ENCODE measurements at places on chromosomes 2 and 18. TPM values are rescaled to one million over a fixed set of nuclear protein-coding genes. Genes with fewer than 3 reads are reported as not detected.

Gene ARHGAP28
- total RNA-seq: 15.7 TPM

DNA sequence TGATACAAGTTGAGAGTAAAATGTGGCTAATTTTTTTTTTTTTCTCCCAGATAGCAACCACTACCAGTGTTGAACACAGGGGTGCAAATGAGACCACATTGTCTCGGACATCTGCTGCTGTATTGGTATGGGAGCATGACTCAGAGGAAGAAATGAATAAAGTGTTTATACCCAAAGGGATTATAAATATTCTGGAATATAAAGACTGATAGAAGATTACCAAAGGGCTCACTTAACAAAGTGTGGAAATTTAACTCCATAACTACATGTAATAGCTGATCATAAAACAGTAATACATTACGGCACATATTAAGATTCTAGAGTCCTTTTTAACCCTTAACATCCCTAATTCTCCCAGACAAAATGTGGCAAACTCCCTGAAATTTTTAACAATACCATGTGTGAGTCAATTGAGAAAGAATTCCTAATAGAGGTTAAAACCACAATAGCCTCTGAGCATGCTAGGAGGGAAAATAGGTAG, 1023.0 kb upstream of the ACVR2A start:
- no peak for DNase-seq

- DNase-seq: no peak
Measured at GRCh38 chr2:114237331-114237730, 205.1 kb upstream of the DPP10 start.

DNA sequence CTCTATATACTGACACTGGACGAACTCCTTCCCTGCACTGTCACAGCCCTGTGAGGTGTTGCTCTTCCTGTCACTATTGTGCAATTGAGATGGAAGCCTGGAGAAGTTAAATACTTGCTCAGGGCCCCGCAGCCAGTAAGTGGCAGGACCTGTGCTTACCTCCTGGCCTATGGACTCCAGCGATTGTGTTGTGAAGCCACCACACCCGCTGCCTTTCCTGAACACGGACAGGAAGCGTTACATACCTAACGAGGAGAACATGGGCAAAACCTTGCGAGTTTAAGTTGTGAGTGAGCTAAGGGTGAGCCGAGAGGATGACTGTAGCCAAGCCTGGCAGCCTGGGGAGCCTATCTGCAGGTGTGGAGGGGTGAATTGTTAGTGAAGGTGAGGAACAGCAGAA, 26.1 kb downstream of the RAB31 start:
- DNase-seq: no peak

DNA sequence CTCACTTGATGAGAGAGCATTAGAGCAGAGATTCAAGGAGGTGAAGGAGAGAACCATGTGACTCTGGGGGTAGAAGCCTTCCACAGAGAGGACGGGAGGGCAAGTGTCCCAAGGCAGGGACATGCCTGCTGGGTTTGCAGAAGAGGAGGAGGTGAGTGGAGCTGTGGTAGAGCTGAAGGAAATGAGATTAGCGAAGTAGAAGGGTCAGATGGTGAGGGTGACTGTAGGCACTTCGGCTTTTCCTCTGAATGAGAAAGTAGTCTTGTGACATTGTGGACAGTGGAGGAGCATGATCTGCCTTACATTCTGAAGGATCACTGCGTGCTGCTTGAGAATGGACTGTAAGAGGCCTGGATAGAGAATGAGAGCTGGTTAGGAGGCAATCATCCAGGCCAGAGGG, 126.0 kb downstream of the NXPH2 start:
- no peak for DNase-seq

- no peak for DNase-seq
Measured at GRCh38 chr2:187408926-187409325, 39.1 kb downstream of the CALCRL start.

DNA sequence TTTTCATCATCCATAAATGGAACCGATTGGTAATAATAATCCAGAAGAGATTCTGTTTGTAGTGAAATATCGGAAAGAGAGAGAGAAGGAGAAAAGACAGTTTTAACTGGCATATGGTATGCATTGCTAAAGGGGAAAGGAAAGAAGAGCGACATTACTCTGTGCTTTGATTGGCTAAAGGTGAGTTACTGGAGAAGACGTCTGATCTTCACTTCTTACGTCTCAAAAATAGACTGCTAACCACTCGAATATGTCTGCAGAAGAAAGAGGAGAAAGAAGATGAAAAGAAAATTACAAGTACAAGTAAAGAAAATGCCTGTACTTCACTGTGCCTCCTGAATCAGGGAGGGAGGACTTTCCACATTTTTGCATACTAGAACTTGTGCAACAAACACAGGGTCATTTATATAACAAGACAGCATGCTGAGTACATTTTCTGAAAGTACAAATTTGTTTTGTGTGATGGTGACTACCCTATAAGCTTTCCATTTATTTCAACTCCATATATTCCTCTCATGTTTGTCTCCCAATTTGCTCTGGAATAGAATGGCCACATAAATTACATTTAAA, 787.2 kb downstream of the RNF144A start:
- DNase-seq: no peak

- no peak for DNase-seq
Measured at GRCh38 chr2:236823041-236823629, 253.5 kb downstream of the ACKR3 start.

DNA sequence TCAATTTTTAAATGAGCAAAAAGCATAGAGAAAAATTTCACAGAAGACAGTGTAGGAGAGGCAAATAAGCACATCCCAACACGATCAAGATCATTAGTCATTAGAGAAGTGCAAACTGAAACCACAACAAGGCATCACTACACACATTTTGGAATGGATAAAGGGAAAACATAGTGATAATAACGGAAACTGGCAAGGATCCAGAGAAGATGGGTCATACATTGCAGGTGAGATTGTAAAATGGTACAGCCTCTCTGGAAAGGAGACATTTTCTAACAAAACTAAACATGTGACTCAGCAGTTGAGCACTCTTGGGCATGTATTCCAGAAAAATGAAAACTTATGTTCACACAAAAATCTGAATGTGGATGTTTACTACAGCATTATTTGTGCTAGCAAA, 98.3 kb upstream of the TMEM17 start:
- DNase-seq: no peak

- no peak for DNase-seq
Measured at GRCh38 chr2:123648016-123648415, 377.1 kb upstream of the CNTNAP5 start.

DNA sequence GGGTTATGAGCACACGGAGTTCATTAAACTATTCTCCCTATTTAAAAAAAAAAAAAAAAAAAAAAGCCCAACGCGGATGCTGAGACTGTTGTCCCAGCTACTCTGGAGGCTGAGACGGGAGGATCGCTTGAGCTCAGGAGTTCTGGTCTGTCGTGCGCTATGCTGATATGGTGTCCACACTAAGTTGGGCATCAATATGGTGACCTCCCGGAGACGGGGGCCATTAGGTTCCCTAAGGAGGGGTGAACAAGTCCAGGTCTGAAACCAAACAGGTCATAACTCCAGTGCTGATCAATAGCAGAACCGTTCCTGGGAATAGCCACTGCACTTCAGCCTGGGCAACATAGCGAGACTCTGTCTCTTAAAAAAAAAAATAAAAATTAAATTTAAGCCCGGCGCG, 12.9 kb upstream of the ANKRD53 start:
- DNase-seq: no peak

- DNase-seq: peak; percentile 76
Measured at GRCh38 chr2:174682007-174682577, 82.2 kb downstream of the CHRNA1 start.

- DNase-seq: no peak
Measured at GRCh38 chr2:133941666-133942065, 312.2 kb upstream of the MGAT5 start.

- DNase-seq: no peak
Measured at GRCh38 chr2:220969348-220969747, 602.8 kb downstream of the EPHA4 start.

Gene TSN
- 48.2 TPM for total RNA-seq

Gene EVA1A
- 41.9 TPM for total RNA-seq

- DNase-seq: no peak
Measured at GRCh38 chr2:26526105-26526504, 48.2 kb upstream of the OTOF start.

- DNase-seq: no peak
Measured at GRCh38 chr2:134505446-134505845, 213.4 kb downstream of the TMEM163 start.

GRCh38 chr2:121039679-121040078, 245.3 kb downstream of the TFCP2L1 start:
- no peak for DNase-seq

DNA sequence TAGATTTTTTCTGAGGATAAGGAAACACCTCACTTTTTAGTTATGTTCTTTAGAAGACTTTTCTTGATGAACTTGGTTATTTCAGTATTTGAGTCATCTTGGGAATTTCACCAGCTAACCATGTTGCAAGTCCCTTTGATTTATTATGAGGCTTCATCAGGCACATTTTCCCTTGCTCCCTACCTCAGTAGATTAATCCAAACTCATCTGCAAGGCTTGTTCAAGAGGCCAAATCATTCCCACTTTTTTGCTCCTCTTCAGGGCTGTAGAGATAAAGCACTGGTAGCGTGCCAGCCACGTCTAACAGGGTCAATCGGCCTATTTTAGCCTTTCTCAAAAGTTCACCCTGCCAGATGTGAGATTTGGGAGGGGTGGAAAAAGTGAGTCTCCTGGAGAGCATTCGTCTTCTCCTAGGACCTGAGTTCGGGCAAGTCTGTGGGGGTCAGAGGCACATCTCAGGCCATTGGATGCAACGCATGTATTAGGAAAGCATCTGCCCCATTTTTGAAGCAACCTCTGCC, 120.3 kb downstream of the RDH14 start:
- no peak for DNase-seq

GRCh38 chr18:55268628-55269275, 309.5 kb upstream of the CCDC68 start:
- DNase-seq: no peak

GRCh38 chr18:34153711-34154110, 71.0 kb downstream of the NOL4 start:
- DNase-seq: no peak

GRCh38 chr2:97742381-97742847, 29.0 kb downstream of the ZAP70 start:
- no peak for DNase-seq

DNA sequence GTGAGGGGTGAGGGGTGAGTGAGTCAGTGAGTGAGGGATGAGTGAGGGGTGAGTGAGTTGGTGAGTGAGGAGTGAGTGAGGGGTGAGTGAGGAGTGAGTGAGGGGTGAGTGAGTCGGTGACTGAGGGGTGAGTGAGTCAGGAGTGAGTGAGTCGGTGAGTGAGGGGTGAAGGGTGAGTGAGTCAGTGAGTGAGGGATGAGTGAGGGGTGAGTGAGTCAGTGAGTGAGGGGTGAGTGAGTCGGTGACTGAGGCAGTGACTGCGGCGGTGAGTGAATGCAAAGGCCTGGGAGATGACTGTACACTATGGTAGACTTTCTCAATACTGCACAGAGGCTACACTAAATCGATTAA, 16.6 kb downstream of the THAP4 start:
- no peak for DNase-seq

GRCh38 chr2:120245520-120246332, 6.9 kb upstream of the RALB start:
- DNase-seq: no peak

Gene KYNU
- 34.5 TPM for total RNA-seq

Gene CAPN13
- 19.2 TPM for total RNA-seq

Gene HAAO
- total RNA-seq: 6.4 TPM

DNA sequence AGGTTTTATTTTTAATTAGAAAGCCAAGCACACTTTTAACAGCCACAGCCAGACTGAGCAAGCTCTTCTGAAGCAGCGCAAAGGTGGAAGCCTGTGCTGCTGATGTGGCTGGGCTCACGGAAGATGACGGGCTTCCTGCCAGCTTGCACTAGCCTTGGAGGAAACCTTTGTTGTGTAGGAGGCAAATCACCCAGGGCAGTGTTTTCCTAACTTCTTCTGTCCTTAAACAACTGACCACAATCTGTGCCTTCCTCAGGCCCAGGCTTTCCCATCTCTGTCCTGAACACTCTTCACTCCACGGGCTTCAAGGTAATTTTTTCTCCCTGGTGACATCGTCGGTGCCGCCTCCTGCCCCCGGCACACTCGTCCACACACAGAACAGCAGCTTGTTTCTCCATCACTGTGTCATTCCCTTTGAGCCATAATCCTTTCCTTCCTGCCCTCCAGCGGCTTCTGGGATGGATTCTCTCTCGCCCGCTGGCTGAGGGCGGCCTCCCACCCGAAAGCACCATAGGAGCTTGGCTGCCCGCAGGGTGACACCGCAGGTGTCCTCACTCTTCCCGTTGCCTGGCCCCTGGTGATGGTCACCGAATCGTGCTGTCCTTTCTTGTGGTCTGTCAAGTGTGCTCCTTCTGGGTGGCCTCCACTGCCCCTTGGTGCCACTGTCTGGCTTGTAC, 31.1 kb upstream of the INHBB start:
- peak; percentile 57 for DNase-seq

Gene CFC1
- 0.38 TPM for total RNA-seq

DNA sequence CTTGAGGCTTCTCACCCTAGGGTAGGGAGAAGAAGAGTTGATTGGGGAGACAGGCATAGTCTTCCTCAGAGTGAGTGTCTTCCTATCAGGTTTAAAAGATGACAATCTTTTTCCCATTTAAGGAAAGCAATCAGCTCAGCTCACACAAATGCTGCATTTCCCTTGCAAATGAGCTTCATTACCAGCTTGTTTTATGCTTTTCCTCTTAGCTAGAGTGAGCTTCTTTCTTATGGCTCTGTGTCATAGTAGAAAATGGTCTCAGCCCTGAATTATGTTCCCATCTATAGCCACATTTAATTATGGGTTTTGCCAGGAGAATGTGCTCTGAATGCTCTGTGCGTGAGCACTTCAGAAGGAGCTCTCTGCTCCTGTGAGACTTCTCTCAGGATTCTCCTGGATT, 112.8 kb upstream of the NCK2 start:
- DNase-seq: no peak

GRCh38 chr2:238141541-238142318, 3.3 kb downstream of the KLHL30 start:
- DNase-seq: peak; percentile 83

DNA sequence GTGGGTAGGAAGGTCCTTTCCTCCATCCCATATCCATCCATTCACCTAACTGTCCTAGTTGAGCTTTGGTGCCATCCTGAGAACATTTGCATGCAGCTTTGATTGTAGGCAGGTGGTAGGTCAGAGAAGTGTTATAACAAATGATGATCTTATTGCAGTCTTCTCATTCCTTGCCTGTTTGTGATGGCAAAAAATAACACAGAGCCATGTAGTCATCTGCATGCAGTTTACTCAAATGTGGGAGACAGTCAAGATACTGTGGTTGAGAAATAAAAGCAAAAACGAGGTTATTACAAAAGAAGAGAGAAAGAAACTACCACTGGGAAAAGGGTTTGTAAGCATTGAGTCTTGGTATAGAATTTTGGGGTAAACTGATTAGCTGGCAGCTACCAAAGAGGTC, 66.3 kb downstream of the AOX1 start:
- DNase-seq: no peak
